ENCODE measurements at places on chromosomes 4 and X.
A peak's percentile ranks its signal among the peaks of the same experiment; 100 is the strongest.

GRCh38 chr4:142126890-142127497 is 490.6 kb downstream of the IL15 start:
- peak; percentile 59 for DNase-seq

DNA sequence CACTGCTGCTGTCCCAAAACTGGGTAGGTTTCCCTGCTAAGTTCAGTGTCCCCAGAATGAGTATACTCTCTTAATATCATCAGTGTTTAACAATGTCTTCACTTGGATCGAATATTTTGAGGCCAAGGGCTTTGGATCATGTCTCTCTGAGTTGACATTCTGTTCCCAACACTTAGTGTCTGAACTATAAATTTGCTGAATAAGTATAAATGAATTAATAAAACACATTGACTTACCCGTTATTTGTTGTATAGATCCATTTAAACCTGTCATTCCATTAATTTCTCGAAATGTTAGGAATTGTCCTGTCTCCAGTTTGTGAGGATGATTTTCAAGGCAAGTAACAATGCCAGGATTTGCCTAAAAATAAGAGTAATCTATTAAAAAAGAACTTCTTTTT is 32.6 kb downstream of the UBA6 start:
- DNase-seq, result no peak

DNA sequence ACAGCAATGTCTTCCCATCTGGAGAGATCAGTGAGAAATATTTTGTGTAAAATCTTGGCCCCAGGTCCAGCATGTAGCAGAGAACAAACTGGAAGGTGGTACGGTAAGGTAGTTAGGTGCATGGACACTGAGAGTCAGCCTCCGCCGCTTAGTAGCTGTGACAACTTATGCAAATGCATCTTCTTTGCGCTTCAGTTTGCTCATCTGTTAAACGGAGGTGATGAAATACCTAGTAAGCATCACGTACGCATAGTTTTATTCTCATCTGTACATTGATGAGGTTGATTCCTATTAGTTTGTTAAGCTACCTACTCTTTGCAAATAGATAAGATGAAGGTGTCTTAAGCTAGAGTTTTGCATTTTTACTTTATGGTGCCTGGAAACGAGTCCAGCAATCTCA is 80.0 kb upstream of the MSX1 start:
- DNase-seq, result no peak

DNA sequence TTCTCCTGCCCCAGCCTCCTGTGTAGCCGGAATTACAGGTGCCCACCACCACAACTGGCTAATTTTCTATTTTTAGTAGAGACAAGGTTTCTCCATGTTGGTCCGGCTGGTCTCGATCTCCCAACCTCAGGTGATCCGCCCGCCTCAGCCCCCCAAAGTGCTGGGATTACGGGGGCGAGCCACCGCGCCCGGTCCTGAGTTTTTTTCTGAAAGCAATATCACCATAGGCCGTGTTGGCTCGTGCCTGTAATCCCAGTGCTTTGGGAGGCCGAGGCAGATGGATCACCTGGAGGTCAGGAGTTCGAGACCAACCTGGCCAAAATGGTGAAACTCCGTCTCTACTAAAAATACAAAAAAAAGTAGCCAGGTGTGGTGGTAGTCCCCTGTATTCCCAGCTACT is 136.3 kb upstream of the TECRL start:
- no peak for DNase-seq

DNA sequence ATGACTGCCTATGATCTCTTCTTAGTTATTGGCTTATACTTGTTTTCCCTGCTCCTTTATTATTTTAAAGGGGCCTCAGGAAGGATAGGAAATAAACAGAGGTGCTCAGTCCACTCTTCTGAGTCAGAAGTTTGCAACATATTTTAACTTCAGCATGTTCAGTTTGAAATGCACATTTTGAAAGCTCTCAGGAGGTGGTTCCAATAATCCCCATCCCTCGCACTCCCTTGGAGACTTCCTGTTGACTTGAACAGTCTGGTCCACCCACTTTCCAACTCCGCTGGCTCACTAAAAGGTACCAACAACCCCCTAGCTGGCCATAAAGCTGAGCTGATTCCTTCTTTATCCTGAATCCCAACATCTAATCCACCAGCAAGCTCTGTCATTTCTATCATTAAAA is 78.3 kb upstream of the DUSP21 start:
- peak; percentile 1 for DNase-seq

DNA sequence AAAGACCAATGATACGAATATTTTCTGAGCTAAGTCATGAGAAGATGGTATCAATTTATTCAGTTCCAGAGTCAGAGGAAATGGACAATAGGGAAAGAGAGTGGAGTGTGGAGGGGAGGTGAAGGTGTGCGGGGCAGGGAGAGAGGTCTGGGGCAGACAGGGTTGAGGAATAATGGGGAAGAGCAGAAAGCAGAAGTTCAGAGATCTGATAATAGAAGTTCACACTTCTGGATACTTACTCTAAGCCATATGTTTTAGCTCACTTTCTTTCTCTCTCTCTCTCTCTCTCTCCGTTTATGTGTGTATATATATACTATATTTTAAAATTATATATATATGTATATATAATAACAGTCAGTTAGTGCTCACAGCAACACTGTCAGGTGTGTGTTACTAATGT is 40.4 kb downstream of the FOXR2 start:
- no peak for DNase-seq

- DNase-seq, result no peak
Measured at GRCh38 chr4:180261346-180261745, 1981.9 kb upstream of the TENM3 start.

DNA sequence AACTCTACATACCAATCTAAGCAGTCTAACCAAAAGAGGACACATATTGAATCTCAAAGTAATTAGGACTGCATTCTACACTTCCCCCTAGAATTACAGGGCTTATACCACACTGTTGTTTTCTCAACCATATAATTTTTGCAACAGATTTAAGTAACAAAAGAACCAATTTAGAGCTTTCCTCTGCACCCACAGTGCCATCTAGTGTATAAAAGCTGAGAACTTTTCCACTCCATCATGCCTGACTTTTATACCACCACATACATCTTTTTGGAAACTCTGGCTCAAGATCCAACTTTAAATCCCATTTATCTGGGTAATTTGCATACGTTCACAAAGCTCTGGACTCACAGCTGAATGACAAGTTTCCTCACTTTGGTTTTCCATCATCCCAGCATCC is 99.5 kb downstream of the EFHC2 start:
- peak; percentile 79 for DNase-seq

DNA sequence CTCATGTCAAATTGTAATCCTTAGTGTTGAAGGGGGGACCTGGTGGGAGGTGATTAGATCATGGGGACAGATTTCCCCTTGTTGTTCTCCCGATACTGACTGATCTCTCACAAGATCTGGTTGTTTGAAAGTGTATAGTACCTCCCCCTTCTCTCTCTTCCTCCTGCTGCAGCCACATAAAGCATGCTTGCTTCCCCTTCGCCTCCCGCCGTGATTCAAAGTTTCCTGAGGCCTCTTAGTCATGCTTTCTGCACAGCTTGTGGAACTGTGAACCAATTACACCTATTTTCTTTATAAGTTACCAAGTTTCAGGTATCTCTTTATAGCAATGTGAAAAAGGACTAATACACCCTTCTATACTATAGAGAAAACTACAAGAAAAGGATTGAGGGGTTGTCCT is 1170.5 kb upstream of the AGA start:
- no peak for DNase-seq

DNA sequence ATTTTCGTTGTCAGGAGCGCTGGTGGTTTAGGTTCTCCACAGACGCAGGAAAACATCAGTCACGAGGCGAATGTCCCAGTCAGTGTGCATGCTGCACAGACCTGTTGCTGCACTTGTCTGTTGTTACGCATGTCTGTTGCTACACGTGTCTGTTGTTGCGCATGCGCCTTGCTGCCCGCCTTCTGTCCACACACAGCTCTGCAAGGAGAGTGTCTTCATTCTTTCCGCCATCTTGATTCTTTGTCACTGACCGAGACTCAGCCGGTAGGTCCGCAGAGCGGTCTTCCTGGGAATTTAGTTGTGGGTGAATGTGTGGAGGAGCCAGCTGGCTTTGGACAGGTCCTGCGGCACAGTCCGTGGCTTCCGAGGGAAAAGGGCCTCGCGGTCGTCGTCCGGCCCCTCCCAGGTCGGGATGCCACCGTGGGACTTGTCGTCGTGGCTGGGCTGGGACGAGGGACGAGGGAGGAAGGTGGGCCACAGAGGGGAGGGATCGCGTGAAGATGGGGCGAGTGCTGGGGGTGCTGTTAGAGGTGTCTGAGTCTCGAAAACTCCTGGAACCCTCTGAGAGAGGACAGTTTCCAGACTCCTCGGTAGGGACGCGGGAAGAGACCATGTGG is at the start of gene PAGE2B:
Gene PAGE2B, plus strand, starts transcription at position 180 of the 617 bp plus-strand sequence. CDS start 1,012 bp downstream, outside the sequence.
- DNase-seq, result no peak

DNA sequence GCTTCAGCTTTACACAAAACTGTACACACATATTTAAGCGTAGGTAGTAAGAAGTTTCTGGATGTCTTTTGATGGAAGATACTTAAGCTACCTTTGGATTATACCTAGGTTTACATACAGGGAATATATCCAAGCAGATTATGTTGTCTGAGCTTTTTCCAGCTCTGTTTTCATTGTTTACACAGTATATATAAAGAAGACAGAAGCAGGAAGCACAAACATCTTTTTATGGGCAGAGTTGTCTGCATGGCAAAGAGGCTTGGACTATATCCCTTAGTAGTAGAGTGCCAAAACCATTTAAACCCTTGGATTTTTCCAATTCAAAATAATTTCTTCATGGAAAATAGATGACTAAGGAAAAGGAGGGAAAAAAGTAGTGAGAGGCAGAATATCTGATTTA is 329.4 kb upstream of the AGA start:
- DNase-seq, result no peak

GRCh38 chrX:30679369-30679768 is 26.1 kb downstream of the GK start:
- DNase-seq, result no peak

GRCh38 chrX:20313899-20314298 is 47.2 kb upstream of the RPS6KA3 start:
- no peak for DNase-seq

DNA sequence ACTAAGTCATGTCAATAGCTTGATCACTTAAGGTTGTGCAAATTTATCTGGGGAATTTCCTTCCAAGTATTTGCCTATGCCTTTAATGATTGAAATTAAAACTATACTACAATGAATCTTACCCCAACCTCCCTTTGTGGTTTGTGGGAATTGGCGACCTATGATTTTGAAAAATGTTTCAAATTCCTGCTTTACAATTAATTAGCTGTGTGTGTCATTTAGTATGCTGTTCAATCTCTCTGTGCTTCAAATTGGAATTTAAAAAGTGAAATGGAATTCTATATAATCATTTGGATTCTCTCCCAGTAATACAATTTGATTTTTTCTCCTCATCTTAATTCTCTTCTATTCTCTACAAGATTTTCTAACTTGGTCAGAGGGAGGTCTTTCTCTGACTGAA is 2319.5 kb downstream of the ARAP2 start:
- DNase-seq, result no peak

GRCh38 chr4:15293711-15294110 is 134.1 kb upstream of the C1QTNF7 start:
- DNase-seq, result no peak

- DNase-seq, result no peak
Measured at GRCh38 chrX:139738581-139738980, 30.6 kb upstream of the MCF2 start.

DNA sequence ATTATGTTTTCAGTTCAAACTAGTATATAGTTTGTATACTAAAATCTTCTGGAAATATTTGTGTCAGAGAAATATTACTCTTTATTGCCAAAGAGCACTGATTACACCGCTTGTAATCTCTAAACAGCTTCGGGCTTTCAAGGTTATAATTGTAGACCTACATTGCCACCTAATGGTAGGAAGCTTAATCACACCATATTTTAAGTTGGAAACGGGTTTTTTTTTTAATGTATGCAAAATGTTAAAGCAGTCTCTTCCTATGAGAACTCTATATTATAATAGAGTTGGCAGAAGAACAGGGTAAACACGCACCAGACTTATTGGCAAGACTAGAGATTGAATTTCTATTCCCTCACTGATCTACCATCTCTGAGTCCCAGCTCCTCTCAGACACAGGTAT is 19.5 kb upstream of the NFXL1 start:
- peak; percentile 23 for DNase-seq

DNA sequence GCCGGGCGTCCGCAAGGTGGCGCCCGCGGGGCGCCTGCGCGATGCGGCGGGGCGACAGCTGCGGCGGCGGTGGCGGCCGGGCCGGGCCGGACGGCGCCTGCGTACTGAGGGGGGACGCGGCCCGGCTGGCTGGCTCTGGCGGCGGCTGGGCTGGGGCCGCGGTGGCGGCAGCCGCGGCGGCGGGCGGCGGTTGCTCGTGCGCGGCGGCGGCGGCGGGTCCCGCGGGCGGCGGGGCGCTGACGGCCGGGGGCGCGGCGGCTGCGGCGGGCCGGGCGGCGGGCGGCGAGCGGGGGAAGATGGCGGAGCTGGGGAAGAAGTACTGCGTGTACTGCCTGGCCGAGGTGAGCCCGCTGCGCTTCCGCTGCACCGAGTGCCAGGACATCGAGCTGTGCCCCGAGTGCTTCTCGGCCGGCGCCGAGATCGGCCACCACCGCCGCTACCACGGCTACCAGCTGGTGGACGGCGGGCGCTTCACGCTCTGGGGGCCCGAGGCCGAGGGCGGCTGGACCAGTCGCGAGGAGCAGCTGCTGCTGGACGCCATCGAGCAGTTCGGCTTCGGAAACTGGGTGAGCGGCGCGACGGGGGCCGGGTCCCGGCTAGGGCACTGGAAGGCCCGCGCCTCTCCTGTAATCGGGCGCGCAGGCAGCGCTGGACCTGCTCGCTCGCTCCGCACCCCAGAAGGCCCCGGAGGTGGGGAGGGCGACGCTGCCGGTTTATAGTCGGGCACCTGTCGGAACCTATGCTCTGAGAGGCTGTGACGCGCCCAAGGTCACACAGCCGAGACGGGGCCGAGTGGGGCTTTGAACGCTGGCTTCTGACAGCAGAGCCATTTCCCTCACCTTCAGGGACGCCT is at the start of gene TADA2B:
Gene TADA2B, plus strand, starts transcription at position 89 of the 853 bp plus-strand sequence. Its CDS starts 208 bp downstream, at position 297.
- peak; percentile 34 for DNase-seq

DNA sequence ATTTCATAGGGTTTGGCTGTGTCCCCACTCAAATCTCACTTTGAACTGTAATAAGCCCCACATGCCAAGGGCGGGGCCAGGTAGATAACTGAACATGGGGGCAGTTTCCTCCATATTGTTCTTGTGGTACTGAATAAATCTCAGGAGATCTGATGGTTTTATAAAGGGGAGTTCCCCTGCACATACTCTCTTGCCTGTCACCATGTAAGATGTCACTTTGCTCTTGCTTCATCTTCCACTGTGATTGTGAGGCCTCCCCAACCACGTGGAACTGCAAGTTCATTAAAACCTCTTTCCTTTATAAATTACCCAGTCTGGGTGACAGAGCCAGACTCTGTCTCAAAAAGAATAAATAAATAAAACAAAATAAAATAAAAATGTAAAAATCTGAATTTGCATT is 95.9 kb downstream of the PDS5A start:
- no peak for DNase-seq

DNA sequence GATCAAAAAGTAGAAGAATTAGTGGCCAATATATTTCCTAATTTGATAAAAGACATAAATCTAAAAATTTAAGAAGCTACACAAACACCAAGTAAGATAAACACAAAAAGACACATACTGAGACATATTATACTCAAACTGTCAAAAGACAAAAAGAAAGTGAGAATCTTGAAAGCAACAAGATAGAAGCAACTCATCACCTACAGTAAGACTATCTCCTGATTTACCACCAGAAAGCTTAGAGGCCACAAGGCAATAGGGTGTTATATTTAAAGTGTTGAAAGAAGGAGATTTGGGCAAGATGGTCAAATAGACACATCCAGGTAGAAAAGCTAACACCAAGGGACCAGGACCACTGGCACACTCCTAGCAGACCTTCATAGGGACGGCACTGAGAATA is 79.4 kb downstream of the ITM2A start:
- no peak for DNase-seq

- no peak for DNase-seq
Measured at GRCh38 chrX:35292522-35292921, 349.9 kb downstream of the FAM47B start.

Data from NCI-H2081 (cell line).